ENCODE measurements at places on chromosomes 11 and 22.

DNA sequence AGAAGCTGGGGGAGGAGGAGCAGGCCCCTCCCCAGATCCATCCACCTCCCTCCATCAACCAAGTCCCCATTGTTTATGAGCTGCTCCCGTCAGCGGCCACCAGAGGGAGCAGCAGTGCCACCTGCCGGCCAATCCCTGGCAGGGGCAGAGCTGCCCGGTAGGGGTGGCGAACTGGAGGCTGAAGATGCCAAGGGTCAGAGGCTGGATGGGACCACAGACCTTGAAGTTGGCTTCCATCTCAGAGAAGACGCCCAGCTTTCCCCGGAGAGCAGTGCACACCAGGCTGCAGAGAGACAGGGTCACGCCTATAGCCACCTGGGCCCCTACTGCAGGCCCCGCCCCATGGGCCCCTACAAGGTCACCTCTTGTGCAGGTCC lies 3.6 kb downstream of the FIBP start:
- peak; percentile 92 for DNase-seq

DNA sequence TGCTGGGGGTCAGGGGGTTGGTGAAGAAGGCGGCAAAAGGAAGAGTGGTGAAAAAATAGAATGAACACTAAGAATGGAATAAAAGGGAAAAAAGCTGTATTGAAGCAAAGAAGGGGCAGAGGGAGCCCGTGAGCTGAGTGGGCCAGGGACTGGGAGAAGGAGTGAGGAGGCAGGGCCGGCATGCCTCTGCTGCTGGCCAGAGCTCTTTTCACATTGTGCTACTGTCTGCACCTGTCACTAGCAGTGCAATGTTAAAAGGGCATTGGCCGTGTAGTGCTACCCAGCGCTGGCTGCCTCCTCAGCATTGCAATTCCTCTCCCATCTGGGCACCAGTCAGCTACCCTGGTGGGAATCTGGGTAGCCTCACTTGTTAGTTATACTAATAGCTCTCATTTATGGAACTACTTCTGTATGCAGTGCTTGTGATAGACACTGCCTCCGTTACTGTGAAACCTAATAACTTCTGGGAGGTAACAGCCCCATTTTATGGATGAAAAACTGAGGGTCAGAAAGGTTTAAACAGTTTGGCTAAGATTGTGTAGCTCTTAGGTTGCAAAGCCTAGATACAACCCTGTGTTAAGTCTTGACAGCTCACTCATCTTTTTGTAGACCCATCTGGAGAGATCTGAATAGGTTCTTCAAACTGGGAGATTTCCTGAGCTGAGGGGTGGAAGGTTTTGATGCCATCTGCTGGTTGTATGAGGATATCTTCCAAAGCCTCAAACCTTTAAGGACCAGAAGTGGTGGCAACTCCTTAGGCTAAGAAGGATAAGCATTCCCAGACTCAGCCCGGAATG lies 8.5 kb downstream of the YPEL4 start:
- no peak for DNase-seq

DNA sequence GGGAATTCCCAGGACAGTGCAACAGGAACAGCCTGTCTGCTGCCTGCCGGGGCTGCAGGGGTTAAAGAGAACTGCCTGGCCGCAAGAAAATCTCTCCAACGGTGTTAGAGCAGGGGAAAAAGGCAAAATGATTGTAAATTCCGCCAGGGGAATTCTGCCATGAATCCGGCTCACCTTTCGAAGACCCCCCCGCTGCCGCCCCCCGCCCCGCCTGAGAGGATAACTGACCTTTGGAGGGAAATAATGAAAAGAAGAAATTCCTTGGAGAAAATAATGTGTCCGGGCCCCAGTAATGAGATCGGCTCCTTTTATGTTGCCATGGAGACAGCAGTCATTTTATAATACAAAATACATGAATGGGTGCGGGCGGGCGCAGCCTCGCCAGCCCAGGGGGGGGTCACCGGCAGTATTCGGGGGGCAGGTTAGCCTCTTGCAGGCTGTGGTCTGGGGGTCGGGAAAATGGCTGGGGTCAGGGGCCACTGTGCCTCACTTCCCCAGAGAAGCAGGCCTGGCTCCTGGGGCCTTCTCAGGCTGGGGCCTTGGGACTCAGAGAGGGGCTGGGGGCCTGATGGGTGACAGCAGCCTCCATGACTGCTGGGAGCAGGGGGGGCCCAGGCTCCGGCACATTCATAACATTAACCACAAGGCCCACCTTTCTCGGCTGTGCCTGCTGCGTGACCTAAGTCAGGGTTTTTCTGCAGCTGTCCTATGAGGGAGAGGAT lies 228.1 kb downstream of the MN1 start:
- DNase-seq, result no peak

DNA sequence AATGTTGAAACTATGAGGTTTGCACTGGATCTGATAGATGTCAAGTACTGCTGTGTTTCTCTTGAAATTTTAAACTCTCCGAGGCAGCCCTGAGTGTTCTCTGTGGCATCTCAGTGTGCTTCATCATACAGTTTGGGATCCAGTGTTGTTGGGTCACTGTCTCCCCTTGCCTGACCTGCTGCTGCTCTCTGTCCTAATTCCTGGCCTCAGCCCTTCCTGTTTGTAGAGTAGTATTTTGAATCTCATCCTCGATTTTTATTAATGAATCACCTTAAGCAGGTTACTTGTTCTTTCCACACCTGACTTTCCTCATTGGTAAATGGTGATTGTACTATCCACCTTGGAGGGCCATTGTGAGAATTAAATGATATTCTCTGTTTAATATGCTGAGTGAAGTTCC lies 70.7 kb upstream of the PAX6 start:
- no peak for DNase-seq

- DNase-seq, result no peak
These were observed 921 bp upstream of the BCL2L13 start for GRCh38 chr22:17637490-17638181.

DNA sequence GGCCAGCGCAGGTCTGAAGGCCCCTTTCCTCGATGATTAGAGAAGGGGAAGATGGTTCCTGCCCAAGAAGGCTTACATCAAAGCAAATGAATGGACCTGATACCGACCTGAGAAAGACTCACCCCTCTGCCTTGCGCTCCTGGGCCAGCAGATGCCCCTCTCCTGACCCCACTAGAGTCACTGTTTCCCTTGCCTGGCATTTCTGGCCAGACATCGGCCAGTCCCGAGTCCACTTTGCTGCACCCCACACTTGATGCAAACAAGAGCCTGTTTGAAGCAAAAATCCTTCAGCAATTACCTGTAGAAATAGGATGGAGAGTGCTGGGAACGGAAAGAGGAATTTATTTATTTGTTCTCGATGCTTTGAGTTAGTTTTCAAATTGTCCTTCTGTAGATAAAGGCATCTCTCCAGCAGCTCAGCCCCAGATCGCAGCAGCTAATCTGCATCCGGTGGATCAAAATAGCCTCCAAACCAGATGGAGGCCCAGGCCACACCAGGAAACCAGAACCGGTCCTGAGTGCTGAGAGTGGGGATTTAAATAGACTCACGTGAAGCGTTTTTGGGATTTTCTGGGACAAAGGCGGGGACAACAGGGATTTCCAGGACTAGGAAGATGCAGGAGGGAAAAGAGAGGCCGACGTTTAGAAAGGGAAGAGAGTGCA lies 148.6 kb downstream of the TRIM29 start:
- DNase-seq, result no peak

GRCh38 chr22:48394787-48395186 lies 1432.9 kb downstream of the BRD1 start:
- no peak for DNase-seq

DNA sequence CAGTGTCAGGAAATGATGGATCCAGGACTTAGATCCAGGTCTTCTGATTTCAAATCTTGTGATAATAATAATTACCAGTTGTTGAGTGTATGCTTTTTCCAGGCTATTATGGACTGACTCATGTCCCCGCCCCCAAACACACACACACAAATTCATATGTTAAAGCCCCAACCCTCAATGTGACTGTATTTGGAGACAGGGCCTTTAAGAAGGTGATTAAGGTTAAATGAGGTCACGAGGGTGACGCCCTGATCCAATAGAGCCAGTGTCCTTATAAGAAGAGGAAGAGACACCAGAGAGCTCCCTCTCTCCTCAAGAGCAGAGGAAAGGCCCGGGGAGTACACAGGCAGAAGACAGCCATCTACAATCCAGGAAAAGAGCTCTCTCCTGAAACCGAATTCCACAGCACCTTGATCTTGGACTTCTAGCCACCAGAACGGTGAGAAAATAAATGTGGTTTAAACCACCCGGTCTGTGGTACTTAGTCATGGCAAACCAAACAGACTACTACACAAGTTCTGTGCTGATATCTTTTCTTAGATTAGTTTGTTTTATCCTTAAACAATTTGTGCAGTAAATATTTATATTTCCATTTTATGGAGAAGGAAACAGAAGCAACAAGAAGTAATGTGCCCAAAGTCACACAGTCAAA lies 8.2 kb downstream of the TMPRSS5 start:
- no peak for DNase-seq

- DNase-seq, result no peak
These were observed 4.9 kb upstream of the ATP6V1E1 start for GRCh38 chr22:17633217-17633997.

- DNase-seq, result peak; percentile 93
These were observed 678 bp upstream of the ZFP91 start for GRCh38 chr11:58578136-58578634.

- no peak for DNase-seq
These were observed 50.0 kb downstream of the FAM168A start for GRCh38 chr11:73547706-73548595.

DNA sequence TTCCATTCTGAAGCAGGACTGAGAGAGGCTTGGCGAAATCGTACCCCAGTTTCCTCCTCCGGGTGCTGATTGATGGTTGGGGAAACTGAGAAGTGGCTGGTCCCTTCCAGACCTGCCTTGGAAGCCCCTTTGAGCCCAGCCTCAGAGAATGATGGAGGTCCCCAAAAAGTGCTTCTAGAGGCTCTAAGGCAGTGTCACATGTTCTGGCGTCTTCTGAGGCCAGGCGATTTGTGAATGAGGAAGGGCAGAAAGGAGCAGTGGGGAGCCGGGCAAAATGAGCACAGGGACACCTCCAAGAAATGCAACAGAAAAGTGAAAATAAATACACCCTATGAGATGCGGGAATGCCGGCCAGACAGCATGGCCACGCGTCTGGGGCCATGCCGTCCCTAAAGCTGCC lies 1.0 kb upstream of the LIF start:
- no peak for DNase-seq

- no peak for DNase-seq
These were observed 49.3 kb downstream of the WT1 start for GRCh38 chr11:32385998-32386397.

DNA sequence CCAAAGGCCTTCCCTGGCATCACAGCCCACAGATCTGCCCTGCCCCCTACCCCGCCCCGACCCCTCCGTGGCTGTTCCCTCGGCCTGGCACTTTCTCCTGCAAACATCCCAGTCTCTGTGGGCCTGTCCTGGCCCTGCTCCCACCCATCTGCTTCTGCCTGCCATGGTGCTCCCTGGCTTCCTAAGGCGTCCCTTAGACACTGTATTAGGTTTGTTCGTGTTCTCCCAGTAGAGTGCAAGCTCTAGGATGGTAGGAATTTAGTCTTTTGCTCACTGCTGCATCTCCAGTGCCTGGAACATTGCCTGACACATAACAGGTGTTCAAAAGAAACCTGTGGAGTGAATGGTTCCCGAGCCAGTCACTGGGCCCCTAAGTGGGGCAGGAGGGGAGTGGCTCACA lies 69.6 kb upstream of the PITPNB start:
- peak; percentile 2 for DNase-seq

DNA sequence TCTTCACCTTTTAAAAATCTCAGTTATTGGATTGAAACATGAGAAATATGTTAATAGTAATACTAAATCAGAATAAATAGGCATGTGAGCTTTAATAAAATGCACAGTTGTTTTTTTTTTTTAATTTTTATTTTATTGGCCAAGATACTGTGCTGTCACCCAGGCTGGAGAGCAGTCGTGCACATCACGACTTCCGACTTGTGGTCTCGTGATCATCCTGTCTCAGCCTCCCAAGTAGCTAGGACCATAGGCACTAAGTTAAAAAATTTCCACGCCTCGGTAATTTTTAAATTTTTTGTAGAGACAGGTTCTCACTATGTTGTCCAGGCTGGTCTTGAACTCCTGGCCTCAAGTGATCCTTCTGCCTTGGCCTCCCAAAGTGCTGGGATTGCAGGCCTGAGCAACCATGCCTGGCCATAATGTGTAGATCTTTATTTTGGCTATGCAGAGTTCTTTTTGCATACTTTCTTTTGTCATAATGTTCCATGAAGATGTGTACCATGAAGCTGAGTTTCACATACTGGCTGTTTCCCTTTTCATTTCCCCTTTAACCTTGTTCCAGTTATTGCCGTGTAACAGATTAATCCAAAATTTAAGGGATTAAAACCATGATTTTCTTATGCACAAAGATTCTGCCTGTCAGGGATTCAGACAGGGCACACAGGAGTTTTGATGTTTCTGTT lies 16.0 kb downstream of the CAPRIN1 start:
- no peak for DNase-seq
